ENCODE measurements at places on chromosomes 2 and 18. TPM values are rescaled to one million over a fixed set of nuclear protein-coding genes. Genes with fewer than 3 reads are reported as not detected.
A peak's percentile ranks its signal among the peaks of the same experiment; 100 is the strongest.

DNA sequence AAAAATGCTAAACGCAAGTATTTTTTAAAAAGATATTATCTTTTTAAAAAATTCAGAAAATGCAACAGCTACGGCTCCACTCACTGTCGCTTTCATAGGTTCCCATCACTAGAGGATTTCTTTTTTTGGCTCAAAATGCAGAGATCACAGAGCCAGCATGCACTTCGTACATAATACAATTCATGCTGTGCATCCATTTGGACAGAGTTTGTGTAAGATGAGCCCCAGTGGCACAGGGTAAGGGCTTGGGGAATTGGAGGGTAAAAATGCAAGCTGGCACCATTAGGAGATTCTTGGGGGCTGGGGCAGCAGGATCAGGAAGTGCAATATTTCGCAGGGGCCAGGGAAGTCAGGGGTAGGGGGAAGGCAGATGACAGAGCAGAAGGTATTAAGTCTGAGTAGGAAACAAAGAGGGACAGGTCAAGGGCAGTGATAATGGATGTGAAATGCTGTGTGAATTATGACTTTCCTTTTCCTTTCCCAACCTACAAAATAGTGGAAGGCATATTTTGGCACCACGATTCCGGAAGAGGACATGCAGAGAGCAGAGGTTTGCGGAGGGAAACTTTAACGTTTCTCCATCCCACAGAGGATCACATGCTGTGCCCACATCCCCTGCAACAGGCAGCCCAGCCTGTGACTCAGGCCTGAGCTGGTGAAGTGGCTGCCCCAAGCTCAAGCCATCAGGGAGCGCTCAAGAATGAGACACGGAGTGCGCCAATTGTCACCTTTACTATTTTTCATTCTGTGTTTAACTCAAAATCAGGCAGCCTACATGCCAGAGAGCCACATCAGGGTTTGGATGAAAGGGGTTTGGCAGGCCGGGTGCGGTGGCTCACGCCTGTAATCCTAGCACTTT, 4.7 kb downstream of the CAPG start:
- H3K27ac ChIP-seq: peak overlapping the region; percentile 62
- peaks cover 9% of the 10 kb centered on the region for H3K36me3 ChIP-seq
- no peaks in the 10 kb centered on the region for H3K27me3 ChIP-seq
- peak; percentile 73 for DNase-seq
- peak overlapping the region; percentile 74 for H3K4me3 ChIP-seq

DNA sequence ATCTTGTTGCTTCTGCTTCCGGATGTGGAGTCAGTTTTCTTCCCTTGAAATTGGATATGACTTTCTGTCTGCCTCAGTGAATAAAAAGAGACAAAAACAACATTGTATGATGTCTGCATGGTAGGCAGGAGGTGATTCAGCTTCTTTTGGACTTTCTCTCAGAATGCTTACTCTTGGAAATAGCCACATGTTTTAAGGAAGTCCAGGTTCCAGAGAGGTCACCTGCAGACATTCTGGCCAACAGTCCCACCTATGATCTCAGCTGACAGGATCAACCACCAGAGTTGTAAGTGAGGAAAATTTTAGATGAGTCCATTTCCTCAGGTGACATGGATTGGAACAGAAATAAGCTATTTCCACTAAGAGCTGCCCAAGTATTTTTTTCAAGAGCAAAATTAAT, 508.7 kb upstream of the FAM98A start:
- no peak for DNase-seq
- no peak overlapping the region for H3K4me3 ChIP-seq
- no peaks in the 10 kb centered on the region for H3K36me3 ChIP-seq
- H3K4me1 ChIP-seq: no peaks in the 10 kb centered on the region
- no peaks in the 10 kb centered on the region for H3K27me3 ChIP-seq
- no peak overlapping the region for H3K27ac ChIP-seq

DNA sequence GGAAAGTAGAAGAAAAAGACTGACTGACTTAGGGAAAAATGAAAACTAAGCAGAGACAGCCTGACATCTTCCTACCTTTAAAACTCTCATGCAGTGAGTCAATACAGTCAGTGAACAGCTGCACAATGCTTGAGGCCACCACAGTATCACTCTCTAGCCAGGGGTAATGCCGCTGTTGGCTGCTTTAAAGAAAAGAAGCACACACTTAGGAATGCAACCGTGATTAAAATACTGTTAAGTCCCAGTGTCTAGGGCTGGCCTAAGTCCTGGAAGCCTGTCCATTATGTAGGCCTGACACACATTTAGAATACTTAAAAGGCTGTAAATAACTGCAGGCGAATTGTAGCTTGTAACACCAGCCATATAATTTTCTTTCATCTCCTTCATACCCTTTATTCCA, 50.7 kb downstream of the SIGLEC15 start:
- peaks cover 51% of the 10 kb centered on the region for H3K36me3 ChIP-seq
- peaks cover 40% of the 10 kb centered on the region for H3K4me1 ChIP-seq
- no peak overlapping the region for H3K4me3 ChIP-seq
- peak overlapping the region; percentile 24 for H3K27ac ChIP-seq
- H3K27me3 ChIP-seq: no peaks in the 10 kb centered on the region
- DNase-seq: no peak

TPGS2 gene
- total RNA-seq: 62.6 TPM

DNA sequence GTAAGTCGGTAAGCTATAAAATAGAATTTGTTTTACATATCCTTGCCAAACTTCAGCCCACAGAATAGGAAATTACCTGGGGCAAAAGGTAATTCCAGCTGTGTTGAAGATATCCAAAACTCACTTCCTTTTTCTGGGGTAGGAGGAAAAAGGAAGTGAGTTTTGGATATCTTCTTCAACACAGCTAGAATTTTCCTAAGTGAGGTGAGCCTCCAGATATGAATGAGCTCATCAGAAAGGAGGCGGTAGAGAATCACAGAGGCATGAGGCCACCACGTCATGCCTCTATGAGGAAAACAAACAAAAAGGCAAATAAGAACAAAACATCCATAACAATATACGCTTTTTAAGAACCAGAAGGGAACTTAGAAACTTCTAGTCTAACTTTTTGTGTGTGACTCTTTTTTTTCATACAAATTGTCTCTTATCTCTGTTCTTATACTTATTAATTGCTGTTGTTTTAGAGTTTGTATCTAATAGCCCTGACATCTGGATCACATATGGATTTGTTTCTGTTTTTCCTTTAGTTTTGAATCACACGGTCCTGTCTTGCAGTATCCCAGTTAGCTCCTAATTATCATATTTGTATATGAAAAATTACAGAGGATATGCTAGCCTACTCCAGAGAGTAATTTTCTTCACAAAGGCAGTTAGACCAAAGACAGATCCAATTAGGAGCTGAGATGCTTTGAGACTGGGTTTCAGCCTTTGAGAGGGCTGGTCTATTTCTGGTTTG, 104.5 kb downstream of the RBM43 start:
- H3K27me3 ChIP-seq: peaks cover 5% of the 10 kb centered on the region
- H3K36me3 ChIP-seq: no peaks in the 10 kb centered on the region
- no peak for DNase-seq
- H3K4me1 ChIP-seq: no peaks in the 10 kb centered on the region
- no peak overlapping the region for H3K27ac ChIP-seq

GRCh38 chr2:137960223-137960622, 4.0 kb upstream of the HNMT start:
- DNase-seq: no peak
- H3K4me1 ChIP-seq: no peaks in the 10 kb centered on the region
- no peak overlapping the region for H3K27ac ChIP-seq

DNA sequence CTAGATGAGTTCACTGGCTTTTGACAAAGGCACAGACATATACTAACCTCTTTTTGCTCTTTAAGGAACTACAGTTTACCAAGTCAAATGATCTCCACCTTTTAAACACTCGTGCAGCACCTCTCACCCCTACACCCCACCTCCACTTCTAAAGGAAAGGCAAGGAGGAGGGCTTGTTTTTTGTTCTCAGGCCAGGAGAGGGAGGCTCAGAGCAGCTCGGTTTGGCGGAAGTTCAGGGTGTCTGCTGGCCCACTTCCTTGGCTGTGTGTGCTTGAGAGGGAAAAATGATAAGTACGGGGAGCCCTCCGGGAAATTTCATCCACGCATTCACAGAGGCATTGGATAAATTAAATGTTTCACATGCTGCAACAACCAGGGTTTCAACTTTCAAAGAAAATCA, 667.9 kb downstream of the BCL11A start:
- peak; percentile 4 for DNase-seq
- peaks cover 34% of the 10 kb centered on the region for H3K4me1 ChIP-seq
- H3K27me3 ChIP-seq: no peaks in the 10 kb centered on the region
- no peak overlapping the region for H3K27ac ChIP-seq
- no peaks in the 10 kb centered on the region for H3K36me3 ChIP-seq

C2orf80 gene
- total RNA-seq: not detected

SERPINB12 gene
- not detected for total RNA-seq

CDH2 gene
- not detected for total RNA-seq

GRCh38 chr2:212520340-212520739, 18.3 kb downstream of the ERBB4 start:
- no peak overlapping the region for H3K27ac ChIP-seq
- H3K36me3 ChIP-seq: no peaks in the 10 kb centered on the region
- H3K27me3 ChIP-seq: no peaks in the 10 kb centered on the region
- no peak overlapping the region for H3K4me3 ChIP-seq
- DNase-seq: no peak

AMER3 gene
- total RNA-seq: not detected

SELENOI gene
- total RNA-seq: 35.0 TPM

- no peak for DNase-seq
- no peaks in the 10 kb centered on the region for H3K4me1 ChIP-seq
- no peaks in the 10 kb centered on the region for H3K36me3 ChIP-seq
These were observed 1019.6 kb upstream of the PIK3C3 start for GRCh38 chr18:40935423-40935822.

PAIP2B gene
- 3.1 TPM for total RNA-seq

RGPD4 gene
- total RNA-seq: not detected

- H3K27me3 ChIP-seq: peaks cover 50% of the 10 kb centered on the region
- H3K27ac ChIP-seq: no peak overlapping the region
- peak overlapping the region; percentile 9 for H3K4me3 ChIP-seq
- DNase-seq: no peak
- peaks cover 32% of the 10 kb centered on the region for H3K4me1 ChIP-seq
- no peaks in the 10 kb centered on the region for H3K36me3 ChIP-seq
These were observed 3.5 kb downstream of the CRIM1 start for GRCh38 chr2:36359067-36359466.

DNA sequence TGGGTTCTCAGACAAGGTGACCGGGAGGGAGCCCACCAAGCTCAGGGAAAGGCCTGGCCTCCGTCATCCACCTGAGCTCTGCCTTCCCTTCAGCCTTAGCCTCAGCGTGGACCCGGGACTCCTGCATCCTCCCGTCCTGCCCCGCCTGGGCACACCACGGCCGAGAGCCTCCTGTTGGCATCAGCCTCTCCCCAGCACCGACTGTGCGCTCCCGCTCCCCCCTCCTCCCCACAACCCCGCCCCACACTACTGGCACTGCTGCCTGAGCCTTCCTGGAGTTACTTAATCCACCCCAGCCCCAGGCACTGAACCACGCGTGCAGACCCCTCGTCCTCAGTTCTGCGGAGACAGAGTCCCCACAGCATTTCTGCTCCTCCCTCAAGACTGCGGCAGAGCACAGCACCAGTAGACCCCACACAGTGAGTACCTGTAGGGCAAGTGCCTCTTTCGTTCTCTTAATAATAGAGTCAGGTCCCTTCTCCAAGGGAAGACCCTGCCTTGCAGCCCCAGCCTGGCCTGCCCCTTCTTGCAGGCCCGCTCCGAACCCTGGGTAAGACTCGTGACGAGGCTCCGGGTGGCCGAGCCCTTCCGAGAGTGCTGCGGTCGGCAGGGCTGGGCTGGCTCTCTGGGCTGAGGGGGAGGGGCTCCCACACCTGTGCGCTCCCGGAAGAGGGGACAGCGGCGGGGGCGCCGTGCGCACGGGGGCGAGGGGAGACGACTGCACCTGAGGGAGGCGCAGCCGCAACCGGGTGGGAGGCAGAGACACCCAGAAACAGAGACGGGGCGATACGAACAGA, at the start of gene AMER3:
AMER3 (plus strand) TSS at position 285 of the 797 bp plus-strand sequence. CDS start 6,533 bp downstream, outside the sequence.
- no peak within 1 kb of the TSS for H3K27ac ChIP-seq
- no peaks in the 10 kb centered on the region for H3K4me1 ChIP-seq
- peaks cover 52% of the 10 kb centered on the region for H3K27me3 ChIP-seq
- peak within 1 kb of the TSS; percentile 27 for H3K4me3 ChIP-seq
- H3K36me3 ChIP-seq: no peaks in the 10 kb centered on the region

GRCh38 chr18:31647127-31647753, 37.1 kb downstream of the B4GALT6 start:
- H3K4me3 ChIP-seq: no peak overlapping the region
- H3K27ac ChIP-seq: no peak overlapping the region
- DNase-seq: no peak
- H3K36me3 ChIP-seq: no peaks in the 10 kb centered on the region
- peaks cover 49% of the 10 kb centered on the region for H3K4me1 ChIP-seq

RBM44 gene
- total RNA-seq: 1.9 TPM

FBLN7 gene
- 30.6 TPM for total RNA-seq

ANKRD12 gene
- 84.4 TPM for total RNA-seq

DNA sequence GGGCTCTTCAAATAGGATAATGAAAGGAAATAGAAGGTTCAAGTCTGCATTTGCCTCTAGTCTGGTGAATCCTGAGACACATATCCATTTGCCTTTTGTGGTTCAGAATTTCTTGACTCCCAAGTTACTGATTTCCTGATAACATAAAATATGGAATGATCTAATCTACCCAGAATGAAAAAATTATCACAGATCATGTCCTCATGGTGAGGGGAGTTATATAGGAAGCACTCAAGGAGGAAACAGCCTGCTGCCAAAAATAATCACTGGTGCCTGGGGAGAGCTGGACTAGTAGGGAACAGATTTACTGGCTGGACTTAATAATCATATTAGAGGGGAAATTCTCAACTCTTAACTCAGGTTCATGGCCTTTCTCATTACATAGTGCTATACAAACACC, 95.5 kb upstream of the STK17B start:
- no peaks in the 10 kb centered on the region for H3K36me3 ChIP-seq
- H3K4me3 ChIP-seq: no peak overlapping the region
- DNase-seq: no peak
- no peaks in the 10 kb centered on the region for H3K27me3 ChIP-seq

- H3K4me3 ChIP-seq: no peak overlapping the region
- no peak for DNase-seq
- H3K27ac ChIP-seq: no peak overlapping the region
- no peaks in the 10 kb centered on the region for H3K27me3 ChIP-seq
- H3K36me3 ChIP-seq: no peaks in the 10 kb centered on the region
These were observed 16.5 kb upstream of the FIGN start for GRCh38 chr2:163752267-163752666.

DNA sequence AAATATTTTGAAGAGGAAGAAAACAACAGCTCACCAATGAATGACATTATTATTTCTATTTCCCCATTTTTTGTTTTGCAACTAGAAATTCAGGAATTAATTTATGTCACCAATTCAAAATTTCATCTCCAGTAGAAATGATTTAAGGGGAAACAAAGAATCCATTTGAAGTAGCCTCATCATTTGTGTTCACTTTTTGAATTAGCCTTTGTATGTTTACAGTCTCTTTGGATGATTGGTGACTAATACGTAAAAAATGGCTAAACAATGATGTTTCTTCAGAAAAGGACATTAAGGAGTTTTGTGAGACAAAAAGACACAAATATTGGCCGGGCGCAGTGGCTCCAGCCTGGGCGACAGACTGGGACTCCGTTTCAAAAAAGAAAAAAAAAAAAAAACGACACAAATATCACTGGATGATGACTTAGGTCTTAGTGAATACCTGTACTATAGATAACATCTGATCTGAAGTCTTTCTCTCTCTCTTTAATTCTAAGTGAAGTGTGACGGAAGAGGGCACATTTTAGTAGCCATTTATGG, 313.2 kb downstream of the PIK3C3 start:
- DNase-seq: no peak
- no peak overlapping the region for H3K4me3 ChIP-seq
- H3K27ac ChIP-seq: no peak overlapping the region
